ENCODE measurements at places on chromosomes 5 and 9.
A peak's percentile ranks its signal among the peaks of the same experiment; 100 is the strongest.

GRCh38 chr9:37491939-37492338 lies 6.2 kb downstream of the POLR1E start:
- no peak for DNase-seq

DNA sequence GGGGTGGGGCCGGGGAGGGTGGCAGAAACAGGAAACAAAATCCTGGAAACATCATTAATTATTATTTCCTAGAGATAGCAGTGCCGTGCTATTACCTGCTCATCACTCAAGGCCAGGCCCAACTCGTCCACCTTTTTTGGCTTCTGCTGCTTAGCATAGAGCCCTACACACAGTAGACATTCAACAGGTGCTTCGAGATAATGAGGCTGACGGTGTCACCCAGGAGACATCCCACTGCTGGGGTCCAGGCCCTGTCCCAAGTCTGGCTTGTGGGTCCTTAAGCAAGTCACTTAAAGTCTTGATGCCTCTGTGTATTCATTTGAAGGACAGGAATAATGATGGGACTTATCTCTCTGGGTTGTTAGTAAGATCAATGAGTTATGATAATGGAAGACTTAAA lies 506.6 kb downstream of the BNC2 start:
- no peak for DNase-seq

DNA sequence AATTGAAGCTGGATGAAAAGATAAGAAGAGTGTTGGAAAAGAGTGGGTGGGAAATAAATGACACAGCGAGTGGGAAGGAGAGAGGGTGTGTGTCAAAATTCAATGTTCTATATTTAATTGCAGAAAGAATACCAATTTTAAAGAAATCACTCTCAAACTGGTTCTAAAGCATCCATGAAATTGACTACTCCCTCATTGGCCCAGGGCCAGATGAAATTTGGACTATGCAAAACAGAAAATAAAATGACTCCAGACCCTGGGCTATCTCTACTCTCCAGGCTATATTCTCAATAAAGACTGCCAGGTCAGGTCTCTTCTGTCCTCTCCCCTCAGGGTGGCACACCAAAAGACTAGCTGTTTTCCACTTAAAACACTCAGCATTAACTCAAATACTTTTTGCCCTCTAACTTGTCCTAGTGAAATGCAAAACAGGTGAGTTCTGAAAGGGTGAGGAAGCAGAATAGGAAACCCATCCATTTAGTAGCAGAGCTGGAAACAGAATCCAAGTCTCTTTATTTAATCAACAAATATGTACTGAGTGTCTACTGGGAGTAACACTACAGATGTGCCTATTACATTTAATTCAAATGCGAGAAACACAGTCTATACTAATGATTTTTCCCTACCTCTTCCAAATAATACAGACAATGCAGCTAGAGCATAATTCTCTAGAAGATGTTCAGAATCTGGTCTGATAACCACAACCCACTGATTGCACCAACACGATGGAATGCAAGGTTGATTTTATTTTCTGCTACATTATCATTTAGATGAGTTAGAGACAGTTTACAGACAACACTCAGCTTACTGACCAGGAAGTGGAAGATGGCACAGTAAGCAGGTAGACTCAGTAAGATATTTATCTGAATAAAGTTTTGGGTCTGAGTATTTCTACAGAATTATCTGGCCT lies 42.1 kb downstream of the EFCAB9 start:
- DNase-seq = no peak

- DNase-seq = no peak
These were observed 133.7 kb upstream of the PPP1R26 start for GRCh38 chr9:135345775-135346433.

DNA sequence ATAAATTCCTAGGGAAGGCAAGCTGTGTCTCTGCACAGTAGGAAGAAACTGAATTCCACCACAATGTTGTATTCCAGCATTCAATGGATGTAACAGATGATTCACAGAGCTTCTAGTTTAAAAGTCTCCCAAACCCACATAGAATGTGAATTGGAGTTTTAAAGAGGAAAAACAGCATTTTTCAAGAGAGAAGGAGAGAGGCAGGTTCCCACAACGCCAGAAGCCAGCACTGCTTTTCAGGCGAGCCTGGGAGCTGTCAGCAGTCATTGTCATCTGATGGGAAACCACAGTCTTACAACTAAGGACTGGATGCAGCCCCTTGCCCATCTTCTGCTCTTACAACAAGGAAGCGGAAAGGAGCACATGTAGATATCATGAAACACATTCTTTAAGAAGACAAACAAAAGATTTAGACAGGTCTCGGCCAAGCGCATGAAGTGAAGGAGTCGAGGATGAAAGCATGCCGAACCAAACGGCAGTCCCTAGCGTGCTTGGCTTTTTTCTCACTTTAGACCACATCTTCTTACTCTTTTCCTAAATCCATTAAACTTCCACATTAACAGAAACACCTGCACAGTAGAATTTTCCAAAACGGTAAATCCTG lies 638 bp downstream of the DIRAS2 start:
- no peak for DNase-seq

DNA sequence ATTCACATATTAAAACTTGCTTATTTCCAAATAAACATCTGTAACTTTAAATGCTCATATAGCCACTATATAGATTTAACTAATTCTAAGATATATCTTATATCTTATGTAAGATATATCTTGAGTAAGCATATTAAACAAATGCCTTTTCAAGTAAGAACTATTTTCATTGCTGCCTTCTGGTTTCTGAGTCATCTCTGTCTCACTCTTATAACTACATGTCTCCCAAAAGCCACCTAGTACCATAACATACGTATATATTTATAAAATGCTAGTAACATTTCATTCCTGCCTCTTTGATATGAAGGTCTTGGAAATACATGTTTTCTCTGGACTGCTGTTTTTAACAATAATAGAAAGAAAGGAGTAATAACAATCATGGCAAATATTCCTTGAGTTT lies 429.5 kb downstream of the DTWD2 start:
- DNase-seq = no peak

GRCh38 chr9:71756753-71757152 lies 11.6 kb downstream of the CEMIP2 start:
- no peak for DNase-seq

- DNase-seq = no peak
These were observed 24.6 kb upstream of the JADE2 start for GRCh38 chr5:134500699-134501430.

DNA sequence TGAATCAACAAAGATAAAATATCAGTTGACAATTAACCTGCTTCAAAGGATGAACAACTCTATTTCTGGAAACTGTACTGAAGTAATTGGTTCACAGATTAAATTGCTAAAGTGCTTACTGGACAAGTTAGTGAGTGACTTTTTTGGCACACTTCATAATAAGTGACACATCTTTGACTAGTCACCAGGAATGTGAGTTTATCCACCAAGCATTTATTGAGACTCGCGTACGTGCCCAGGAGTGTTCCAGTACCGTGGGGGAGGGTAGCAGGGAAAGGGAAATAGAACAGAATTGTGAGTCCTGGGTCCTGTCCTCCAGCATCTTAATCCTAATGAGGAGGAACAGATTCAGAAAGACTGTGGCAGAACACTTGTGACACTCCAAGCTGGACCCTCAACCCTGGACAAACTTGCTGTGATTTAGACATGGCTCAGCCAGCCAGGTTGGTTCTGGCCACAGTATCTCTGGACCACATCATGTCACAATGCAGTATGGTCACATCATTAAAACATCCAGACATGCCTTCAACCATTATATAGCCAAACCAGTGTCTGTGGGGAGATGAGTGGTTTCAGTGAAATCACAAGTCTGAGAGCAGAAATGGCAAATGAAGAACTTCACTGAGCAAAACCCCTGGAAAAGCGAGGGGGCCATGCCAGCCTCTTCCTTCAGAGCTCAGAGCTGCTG lies 623.1 kb downstream of the BNC2 start:
- DNase-seq = no peak

- DNase-seq = no peak
These were observed 100.2 kb upstream of the TBCA start for GRCh38 chr5:77876316-77876715.

DNA sequence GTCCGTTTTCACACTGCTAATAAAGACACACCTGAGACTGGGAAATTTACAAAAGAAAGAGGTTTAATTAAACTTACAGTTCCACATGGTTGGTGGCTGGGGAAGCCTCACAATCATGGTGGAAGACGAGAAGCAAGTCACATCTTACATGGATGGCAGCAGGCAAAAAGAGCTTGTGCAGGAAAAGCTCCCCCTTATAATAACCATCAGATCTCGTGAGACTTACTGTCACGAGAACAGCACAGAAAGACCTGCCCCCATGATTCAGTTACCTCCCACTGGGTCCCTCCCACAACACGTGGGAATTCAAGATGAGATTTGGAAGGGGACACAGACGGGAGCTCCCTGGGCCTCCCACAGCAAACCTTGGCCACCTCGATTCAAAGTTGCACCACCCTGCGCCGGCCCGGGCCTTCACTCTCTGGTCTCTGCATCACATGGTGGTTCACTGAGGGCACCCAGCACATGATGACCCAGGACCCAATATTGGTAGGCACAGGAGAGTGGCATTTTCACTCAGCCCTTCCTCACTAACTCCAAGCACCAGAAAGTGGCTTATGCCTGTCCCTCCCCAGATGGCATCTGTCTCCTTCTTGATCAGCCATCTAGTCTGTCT lies 21.0 kb upstream of the TDRD7 start:
- DNase-seq = no peak

- no peak for DNase-seq
These were observed 28.3 kb upstream of the PDE4D start for GRCh38 chr5:59921816-59922215.

DNA sequence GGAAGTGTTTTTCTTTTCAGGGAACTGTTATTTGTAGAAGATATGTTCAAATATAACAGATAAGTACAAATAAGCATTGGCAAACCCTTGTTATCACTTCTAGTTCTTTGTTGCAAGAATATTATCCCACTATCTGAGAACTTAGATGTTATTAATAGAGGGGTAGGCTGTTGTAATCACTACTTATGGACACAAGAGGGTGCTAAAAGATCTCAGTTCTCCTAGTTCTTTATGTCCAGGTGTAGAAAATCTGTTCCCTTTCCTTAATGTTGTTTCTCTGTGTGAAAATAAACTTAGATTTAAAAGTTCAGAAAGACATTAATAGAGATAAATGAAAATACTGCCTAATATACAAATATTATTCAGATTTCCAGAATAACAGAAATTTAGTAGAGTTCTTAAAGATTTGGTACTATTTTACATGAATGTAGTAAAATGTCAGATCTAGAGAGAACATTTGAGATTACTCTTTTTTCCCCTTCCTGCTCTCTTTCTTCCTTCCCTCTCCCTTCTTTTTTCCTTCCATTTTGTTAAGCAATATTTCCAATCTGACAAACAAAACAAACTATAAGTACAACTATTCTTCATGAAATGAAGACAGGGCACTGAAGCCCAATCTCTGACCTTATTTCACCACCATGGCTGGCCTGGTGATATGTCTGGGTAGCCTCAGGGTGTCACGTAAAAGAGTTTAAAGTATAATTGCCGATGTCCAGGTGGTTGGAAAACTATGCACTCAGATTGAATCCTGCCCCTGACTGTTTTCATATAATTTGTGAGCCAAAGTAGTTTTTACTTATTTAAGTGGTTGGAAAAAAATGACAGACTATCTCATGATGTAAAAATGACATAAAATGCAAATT lies 43.6 kb upstream of the C5orf46 start:
- peak; percentile 9 for DNase-seq

GRCh38 chr5:94396687-94397086 lies 221.7 kb downstream of the KIAA0825 start:
- no peak for DNase-seq

- DNase-seq = no peak
These were observed 89.5 kb downstream of the CDH10 start for GRCh38 chr5:24555229-24555628.

DNA sequence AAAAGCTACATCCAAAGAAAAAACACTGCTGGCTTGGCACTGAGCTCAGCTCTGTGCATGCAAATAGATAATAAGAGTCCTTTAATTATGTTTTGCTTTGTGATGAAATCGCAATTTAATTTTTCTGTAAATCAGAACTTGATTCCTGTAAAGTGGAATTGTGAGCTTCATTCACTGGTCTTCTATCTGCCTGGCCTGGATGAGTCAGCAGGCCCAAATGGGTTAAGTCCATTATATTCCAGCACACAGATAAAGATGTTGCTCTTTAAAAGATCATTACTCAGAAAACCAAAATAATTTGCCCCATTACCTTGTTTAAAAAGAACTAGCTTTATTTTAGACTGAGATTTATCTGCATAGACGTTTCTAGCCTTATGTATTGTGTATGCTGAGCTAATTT lies 90.4 kb downstream of the CARTPT start:
- DNase-seq = no peak

- DNase-seq = no peak
These were observed 634.8 kb upstream of the FAM174A start for GRCh38 chr5:99900302-99900852.

- no peak for DNase-seq
These were observed 20.3 kb downstream of the WHRN start for GRCh38 chr9:114484854-114485443.

DNA sequence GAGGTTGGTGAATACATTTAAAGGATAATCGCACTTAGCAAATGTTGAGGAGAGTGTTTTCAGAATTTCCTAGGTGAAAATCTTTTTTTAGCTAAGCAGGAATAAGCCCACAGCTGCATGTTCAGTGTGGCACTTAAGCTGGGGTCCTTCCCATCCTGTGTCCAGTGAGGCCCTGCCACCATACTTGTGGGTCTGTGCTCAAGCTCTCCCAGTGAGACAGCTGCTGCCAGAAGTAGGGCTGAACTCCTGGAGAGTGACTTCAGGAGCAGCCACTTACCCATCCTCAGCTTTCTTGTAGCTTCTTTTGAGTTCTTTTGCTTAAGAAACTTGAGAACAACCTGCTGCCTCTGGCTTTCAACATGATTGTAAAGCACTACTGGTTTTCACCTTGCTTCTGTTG lies 110.0 kb upstream of the DHFR start:
- no peak for DNase-seq

DNA sequence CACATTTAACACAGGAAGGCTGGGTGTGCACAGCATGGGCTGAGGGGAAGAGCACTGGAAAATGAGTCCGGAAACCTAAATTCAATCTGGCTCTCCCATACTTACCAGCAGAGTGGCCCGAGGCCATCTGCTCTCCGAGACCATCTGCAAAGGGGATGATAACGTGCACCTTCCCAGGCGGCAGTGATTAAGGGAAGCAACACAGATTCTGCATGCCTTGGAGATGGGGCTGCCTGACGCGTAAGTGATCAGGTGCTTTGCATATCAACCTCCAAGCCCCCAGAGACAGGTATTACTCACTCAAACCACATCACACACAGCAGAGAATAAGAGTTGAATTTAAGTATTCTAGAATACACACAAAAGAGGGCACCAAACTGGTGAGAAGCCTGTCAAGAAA lies 9.1 kb downstream of the EPB41L4B start:
- no peak for DNase-seq

DNA sequence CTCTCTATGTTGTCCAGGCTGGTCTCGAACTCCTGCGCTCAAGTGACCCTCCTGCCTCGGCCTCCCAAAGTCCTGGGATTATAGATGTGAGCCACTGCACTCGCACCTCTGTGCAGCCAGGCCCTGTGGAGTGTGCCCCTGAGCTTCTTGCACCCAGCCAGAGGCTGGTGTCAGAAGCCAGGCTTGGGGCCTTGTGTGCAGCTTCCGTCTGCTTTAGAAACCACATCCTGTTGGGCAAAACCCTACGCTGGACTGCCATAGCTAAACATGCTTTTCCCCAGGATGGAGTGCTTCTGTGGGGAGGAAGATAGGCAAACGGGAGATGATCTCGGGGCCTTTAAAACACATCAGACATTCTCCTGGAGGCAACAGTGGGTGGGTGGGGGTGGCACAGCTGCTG lies 40.1 kb downstream of the PRRT1B start:
- no peak for DNase-seq
